ENCODE measurements at places on chromosomes 4 and X. TPM values are rescaled to one million over a fixed set of nuclear protein-coding genes. Genes with fewer than 3 reads are reported as not detected.

ETDB gene
- total RNA-seq = not detected

ATG4A gene
- 9.0 TPM for total RNA-seq

IL1RAPL1 gene
- not detected for total RNA-seq

CLGN gene
- 0.45 TPM for total RNA-seq

GDPD2 gene
- total RNA-seq = not detected

PCSK1N gene
- 25.9 TPM for total RNA-seq

CLNK gene
- 1.3 TPM for total RNA-seq

GAGE12F gene
- not detected for total RNA-seq

EMCN gene
- 0.29 TPM for total RNA-seq

AKAP4 gene
- total RNA-seq = not detected

BTC gene
- total RNA-seq = 4.1 TPM
